ENCODE measurements at places on chromosomes 6 and 20.

DNA sequence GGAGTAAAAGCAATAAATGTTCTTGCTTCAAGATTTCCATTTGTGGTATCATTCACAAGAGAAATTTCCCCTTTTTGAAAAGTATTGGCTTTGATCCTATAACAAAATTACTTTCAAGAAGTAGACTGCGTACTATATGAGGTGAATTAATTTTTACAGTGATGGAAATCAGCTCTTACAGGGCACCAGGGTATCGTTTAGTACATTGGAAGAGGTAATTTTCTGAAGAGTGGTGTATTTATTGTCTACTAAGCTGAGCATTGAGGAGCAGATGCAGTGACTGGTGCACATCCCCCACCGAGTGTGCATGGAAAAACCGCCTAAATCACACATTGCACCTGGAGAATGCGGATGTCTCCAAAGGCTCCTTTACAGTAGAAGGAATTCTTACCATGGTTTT, 209.5 kb downstream of the SAMD5 start:
- DNase-seq: no peak

DNA sequence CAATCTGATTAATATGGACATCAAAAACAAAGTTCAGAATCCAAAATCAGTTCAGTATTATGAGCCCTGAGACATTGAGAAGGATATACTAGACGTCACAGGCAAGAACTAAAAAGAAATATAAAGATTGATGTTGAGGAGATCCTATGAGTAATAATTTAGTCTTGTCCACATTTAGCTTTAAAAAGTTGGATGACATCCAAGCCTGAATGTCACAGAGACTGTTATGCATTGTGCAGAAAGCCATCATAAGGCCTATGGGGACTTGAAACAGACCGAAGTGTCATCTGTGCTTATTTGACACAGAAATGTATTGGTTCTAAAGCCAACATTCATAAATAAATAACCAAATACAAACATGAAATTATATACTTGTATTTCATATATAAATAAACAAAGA, 581.8 kb upstream of the MMS22L start:
- DNase-seq: no peak

DNA sequence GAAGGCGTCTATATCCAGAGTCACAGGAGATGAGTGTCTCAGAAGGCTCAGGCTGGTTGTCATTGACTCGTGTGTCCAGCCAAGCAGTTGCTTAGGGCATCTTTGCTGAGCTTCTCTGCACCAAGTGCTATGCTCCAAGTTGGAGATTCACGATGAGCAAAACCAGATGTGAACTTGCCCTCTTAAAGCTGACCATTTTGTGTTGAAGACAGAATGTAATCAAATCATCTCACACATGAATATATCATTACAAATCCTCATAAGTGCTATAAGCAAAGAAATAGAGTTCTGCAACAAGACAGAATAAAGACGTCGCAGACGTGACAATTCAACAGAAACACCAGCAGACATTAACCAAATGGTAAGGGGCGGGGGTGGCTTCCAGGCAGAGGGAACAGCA, 103.9 kb downstream of the ALDH8A1 start:
- no peak for DNase-seq

GRCh38 chr20:19045371-19045770, 167.1 kb upstream of the SLC24A3 start:
- DNase-seq: peak; percentile 52

DNA sequence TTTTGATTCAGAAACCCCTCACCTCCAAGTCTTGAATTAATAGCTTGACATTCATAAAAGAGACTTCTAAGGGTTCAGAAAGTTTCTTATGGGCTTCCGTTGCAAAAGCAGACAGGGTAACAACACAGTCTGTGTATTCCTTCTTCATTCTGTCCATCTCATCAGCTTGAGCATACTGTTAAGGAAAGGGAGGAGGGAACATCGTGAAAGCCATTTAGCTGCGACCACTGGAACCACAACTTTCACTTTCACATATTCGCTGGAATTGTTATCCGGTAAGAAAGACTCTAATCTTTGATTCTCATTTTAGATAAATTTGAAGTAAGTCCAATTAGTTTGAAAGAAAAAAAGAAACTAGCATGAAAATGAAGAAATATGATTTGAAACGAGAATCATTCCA, 174.4 kb downstream of the SYNE1 start:
- DNase-seq: no peak

GRCh38 chr6:118864341-118865099, 29.4 kb upstream of the ASF1A start:
- no peak for DNase-seq

DNA sequence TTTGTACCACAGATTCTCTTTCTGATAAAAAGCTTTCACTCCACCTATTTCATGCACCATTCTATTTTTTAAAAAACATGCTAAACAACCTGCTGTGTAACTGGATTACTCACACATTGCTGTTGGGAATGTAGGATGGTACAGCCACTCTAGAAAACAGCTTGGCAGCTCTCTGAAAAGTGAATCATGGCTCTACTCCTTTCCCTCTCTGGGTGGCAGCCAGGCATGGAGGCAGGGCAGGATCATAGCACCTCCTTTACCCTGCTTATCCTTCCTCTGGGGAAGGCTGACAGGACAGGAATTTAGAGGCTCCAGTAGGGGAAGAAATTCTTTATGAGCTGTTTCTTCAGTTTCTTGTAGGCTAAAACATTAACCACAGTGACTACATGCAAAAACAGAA, 6.7 kb upstream of the VNN2 start:
- DNase-seq: peak; percentile 36

DNA sequence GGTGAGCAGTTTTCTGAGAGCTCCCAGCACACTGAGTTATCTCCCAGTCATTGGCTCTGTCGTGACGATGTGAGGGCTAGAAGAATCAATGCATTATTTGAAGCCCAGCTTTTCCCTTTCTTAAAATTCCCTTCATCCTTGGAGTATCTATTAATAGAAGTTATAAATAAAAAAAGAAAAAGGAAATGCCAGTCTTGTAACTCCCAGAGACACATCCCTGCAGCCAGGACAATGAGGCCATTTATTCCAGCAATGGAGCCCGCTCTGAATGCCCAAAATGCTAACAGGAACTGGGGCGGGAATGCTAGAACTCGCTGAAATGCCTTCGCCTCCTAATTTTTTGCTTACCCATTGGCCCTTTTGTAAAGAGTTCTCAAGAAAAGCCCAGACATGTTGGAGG, 305.8 kb downstream of the TFAP2C start:
- DNase-seq: no peak

DNA sequence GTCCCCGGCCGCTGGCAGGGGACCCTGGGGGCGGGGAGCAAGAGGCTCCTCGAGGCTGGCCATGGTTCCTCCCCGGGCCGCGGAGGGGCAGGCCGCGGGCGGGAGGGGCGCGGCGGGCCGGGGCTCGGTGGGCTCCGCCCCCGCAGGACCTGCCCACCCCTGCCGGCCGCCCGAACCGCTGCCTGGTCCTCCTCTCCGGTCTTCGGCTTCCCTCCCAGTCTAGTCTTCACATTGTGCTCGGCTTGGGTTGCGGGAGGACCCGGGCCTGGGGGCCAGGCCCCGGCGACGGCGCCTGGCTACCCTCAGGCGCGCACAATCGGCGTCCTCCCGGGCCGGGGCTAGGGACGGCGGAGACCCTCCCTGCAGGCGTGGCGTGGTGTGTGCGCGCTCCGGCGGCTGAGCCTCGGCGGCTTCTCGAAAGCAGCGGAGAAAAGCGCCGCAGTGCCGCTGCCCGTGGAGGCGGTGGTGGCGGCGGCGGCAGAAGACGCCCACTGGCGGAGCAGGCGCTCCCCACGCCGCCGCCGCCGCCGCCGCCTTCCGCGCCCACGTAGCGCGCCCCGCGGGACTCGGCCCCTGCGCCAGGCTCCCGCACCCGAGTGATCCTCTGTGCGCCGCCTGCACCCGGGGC, at the start of gene PDE10A:
PDE10A (minus strand) TSS at position 493 of the 628 bp plus-strand sequence; CDS start at position 63, 430 bp downstream.
- peak; percentile 57 for DNase-seq

- peak; percentile 34 for DNase-seq
Observed at GRCh38 chr6:146041282-146041681, 12.4 kb downstream of the GRM1 start.

DNA sequence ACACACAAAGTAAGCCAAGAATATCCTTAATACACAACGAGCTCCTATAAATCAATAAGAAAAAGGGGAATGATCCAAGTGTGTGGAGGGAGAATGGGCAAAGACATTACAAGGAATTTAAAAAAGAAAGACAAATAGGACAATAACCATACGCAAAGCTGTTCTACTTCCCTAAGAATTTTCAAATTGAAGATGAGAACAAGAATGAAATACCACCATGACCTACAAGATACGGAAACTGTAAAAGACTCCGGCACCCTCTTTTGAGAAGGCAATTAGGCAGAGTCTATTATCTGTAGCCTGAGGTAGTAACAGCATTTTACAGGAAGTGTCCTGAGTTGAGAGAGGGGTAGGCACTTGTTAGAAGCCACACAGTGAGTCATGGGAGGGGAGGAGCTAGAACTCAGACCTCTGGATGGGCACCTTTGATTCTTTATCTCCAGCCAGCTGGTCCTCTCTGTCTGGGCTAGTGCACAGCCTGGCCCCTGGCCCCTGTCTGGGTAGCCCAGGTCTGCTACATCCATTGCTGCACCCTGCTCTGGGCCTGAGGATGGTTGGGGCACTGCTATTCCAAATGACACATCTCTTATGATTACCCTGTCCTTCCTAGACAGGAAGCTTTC, 15.3 kb downstream of the RSPO4 start:
- DNase-seq: no peak

DNA sequence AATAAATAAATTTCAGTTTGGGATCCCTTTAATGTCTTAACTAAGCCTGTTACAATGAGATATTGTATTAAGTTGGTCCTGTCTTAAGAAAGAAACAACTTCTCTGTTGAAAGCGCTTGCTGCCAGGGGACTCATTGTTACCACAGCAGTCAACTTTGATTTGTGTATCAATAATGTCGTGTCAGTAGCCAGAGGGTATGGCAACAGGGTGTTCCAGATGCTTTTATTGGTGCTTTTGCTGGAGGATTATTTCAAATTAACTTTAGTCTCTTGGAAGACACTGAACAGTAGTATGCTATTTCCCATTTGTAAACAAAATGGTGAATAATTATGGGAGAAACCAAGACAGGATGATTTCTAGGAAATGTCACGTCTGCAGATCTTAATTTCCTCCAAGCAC, 91.9 kb upstream of the TSHZ2 start:
- DNase-seq: no peak

- DNase-seq: no peak
Observed at GRCh38 chr20:46220455-46221207, 87.7 kb downstream of the CDH22 start.

GRCh38 chr6:145842693-145843546, 28.3 kb upstream of the FBXO30 start:
- DNase-seq: no peak

GRCh38 chr6:41683273-41683522, 44.9 kb downstream of the MDFI start:
- no peak for DNase-seq

- no peak for DNase-seq
Observed at GRCh38 chr6:14254505-14254904, 136.9 kb downstream of the CD83 start.

- no peak for DNase-seq
Observed at GRCh38 chr6:136628996-136629395, 78.8 kb upstream of the MAP7 start.

- DNase-seq: no peak
Observed at GRCh38 chr6:116458264-116458663, 2.9 kb upstream of the CALHM6 start.

DNA sequence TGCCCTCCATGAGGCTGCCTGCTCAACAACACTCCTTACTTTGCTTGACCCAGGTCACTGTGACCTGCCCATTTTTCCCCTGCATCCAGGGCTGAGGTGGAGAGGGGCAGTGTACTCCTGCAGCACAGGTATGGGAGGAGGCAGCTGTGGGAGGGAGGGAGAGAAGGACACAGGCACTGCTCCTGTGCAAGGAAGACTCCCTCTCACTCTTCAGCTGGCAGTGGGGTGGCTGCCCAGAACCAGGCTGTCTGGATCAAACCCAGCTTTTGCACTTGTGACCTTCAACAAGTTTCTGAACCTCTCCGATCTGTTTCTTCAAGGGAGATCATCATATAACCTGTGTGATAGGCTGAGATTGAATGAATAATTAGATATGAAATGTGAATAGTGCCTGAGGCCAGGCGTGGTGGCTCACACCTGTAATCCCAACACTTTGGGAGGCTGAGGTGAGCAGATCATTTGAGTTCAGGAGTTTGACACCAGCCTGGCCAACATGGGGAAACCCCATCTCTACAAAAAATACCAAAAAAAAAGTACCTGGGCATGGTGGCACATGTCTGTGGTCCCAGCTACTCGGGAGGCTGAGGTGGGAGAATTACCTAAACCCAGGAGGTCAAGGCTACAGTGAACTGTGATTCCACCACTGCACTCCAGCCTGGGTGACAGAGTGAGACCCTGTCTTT, 14.1 kb downstream of the TGIF2 start:
- no peak for DNase-seq

- DNase-seq: no peak
Observed at GRCh38 chr20:47998736-47999135, 213.5 kb upstream of the SULF2 start.

DNA sequence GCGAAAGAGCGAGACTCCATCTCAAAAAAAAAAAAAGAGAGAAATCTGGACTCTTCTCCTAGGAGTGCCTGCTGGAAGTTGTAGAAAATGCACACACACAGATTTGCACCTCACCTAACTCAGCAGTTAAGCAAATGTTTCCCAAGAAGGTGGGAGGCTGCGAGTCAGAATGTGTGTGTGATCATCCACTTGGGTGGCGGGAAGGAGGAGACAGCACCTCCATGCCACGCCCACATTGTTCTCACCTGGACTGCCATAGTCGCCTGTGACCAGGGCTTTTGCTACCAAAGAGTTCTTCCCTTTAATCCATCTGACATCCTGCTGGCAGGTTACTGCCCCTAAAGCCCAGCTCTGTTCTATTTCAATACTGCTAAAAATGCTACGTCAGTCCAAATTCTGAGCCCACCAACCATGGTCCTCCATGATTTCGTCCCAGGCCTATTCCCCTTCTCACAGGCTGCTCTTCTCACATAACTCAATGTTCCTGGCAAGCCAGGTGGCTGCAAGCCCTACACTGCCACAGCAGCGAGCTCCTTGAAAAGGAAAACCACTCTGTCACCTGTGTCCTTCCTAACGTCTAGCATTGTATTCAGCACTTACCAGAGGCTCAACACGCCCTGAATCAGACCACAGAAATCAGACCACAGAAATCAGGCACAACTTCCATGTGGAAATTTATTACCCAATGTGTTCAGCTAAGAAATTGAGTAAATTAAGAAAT, 77.5 kb downstream of the PSMG4 start:
- no peak for DNase-seq

DNA sequence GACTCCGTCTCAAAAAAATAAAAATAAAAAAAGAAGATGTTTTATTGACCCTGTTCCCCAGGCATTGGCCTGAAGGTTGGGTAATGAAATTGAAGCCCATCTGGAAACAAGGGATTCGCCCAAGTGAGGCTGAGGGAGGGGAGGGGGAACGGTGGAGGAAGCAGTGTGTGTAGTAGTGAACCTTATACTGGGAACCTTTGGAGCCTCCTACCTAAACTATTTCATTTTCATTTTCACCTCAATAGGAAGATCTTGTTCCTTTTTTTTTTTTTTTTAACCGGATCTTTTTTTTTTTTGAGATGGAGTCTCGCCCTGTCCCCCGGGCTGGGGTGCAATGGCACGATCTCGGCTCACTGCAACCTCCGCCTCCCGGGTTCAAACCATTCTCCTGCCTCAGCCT, 13.2 kb upstream of the ZBTB22 start:
- DNase-seq: no peak

GRCh38 chr6:54929245-54929909, 82.8 kb downstream of the FAM83B start:
- DNase-seq: no peak

Measured in trophoblast cell (in vitro differentiated cells and primary cell).